Right atrium auricular region (tissue), 2 donors: ENCODE measurements at places on chromosomes 12 and 14.

DNA sequence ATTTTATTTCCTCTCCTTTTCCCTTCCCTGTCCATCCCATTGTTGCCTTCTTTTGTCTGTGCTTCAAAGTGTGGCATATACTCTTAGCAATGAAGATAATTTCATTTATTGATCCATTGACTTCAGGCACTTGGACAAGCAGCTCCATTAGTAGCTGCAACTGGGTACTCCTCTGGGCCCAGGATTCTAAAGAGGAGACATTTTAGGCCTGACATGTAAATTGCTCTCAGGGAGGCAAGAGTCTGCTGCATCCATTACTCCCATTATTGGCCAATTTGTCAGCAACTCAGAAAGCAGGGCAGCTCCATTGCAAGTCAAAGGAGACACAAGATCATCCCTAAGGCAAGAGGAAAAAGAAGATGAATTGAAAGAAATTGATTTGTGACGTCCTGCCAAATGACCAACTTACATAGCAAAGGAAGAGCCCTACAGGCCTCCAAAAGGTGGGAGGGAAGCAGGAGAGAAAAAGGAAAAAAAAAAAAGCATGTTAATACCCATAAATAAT lies 1094.1 kb upstream of the FLRT2 start:
- no peak for DNase-seq

GRCh38 chr14:54692284-54692772 lies 125.4 kb downstream of the SAMD4A start:
- peak; percentile 50 for DNase-seq

- no peak for DNase-seq
These were observed 223.4 kb downstream of the PCNX1 start for GRCh38 chr14:71130491-71131179.

- no peak for DNase-seq
These were observed 10.8 kb downstream of the ERH start for GRCh38 chr14:69387311-69387710.

DNA sequence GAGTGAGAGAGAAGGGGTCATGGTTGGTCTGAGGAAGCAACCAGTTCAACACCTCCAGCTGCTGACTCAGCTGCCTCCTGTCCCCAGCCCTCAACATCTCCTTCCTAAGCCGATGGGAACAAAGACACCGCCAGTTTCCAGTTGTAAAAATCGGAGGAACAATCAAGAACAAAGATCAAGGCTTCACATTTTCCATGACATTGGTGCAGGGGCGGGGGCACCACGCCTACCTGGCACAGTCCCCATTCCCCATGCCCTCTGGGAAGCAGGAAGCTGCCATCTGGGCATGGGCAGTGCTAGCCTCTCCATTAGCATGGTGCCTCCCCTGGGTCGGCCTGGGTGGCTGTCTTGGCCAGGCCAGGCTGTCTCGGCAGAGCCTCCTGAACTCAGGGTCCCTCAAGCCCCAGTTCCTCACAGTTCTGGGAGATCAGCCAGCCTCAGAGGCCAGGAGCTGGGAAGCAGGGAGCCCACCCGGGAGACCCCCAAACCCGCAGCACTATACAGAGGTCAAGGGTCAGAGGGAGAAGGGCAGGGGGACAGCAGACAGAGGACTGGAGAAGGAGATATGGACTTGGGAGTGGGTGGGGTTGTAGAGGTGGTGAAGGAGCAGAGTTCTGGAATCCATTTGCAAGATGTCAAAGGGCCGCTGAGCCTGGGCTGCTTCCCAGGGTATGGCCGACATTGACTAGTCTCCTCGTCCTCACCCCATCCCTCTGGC lies 19.6 kb upstream of the TMEM106C start:
- DNase-seq: no peak

DNA sequence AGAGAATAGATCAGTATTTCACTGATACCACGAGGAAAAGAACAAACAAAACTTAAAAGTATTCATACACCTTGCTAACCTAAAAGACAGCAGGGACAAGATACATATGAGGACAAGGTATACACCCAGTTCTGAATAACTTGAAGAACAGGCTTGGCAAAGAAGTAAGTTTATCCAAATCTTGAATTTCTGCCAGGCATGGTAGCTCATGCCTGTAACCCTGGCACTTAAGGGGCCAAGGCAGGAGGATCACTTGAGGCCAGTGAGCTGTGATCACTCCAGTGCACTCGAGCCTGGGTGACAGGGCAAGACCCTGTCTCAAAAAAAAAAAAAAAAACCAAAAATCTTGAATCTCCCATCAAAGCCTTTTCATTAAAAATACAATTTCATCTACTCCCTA lies 25.0 kb downstream of the EIF2S1 start:
- DNase-seq: no peak

DNA sequence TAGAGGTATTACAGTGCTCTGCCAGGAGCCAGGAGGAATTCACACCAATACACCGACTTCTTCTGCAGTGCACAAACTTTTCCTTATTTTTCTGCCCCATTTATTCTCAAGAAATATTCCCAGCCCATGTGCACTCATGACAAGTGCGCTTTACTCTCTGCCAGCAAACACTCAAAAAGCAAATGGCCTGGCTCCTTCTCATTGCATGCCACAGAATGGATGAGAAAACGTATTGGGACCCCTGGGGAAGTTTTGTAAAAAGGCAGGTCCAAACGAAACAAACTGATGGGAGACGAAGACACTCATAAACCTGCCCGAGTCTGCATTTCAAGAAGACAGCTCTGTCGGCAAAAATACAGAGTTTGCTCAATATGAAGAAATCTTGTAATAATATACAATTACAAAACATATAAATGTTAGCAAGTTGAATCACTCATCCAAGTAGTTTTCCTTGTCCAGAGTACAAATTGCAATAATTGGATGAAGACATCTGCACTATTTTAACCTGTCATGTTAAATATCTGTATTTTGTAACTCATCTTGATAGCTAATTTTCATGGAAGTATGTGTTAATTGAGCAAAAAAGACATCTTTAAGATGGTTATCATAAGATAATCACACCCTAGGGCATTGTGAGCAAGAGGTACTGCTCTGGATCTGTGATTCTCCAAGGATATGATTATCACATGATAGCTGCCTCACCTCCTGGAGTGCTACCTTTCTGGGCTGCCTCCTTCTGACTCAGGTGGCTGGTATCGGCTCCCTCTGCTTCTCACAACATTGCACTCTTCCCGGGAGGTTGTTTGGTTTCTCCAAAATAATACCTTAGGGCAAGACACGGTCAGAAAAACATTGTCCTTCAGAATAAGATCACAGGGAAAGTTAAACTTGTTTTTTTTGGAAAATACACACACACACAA lies 260.8 kb upstream of the G2E3 start:
- no peak for DNase-seq

GRCh38 chr14:21233457-21234076 lies 35.7 kb downstream of the HNRNPC start:
- no peak for DNase-seq

- no peak for DNase-seq
These were observed 276.8 kb downstream of the PCNX1 start for GRCh38 chr14:71183876-71184689.

DNA sequence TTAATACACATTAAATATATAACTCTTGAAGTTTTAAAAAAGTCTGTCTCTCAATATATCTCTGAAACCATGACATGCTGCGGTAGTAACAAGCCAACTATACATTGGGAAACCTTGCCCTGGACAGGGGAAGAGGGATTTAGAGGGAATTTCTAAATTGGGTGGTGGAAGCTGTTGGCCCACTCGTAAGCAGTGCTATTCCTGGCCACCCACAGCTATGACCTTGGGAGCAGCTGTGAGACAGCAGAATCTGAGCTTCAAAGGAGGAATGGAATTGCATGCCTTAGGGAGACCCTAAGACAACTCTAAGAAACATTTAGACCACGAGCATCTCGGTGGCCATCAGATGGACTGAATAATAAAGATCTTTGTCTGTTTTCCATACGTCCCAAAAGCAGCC lies 15.8 kb upstream of the GCH1 start:
- no peak for DNase-seq

- DNase-seq: no peak
These were observed at the start of gene RIN3 for GRCh38 chr14:92513204-92513965. Gene RIN3 (plus strand): TSS chr14:92513781. CDS start chr14:92513933, 152 bp downstream.

DNA sequence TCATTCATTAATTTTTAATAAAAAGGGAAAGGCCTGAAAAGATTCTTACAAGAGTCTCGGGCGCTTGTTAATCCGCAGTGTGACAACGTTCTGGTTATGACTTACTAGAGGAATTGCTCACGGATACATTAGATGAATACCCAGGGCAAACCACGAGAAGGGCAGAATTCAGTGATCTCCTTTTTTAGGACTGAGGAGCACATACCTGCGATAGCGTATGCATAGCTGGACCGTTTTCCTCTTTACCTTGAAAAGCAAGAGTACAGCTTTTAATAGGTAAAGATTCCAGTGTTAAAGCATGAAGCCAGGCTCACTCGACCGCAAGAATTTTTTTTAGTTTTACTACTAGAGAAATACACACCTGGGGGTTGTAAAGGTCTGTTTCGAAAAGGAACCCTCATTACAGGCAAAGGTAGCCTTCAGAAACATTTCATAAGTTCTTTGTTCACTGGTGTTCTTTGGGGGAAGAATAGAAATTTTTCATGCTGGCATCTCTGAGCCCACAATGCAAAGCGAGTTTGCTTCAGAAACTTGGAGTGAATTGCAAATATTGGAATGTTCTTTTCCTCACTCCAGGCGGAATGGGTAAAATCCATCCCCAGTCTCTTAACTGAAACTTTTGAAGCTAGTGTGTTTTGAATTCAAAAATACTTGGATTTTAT lies 953 bp downstream of the MAPK1IP1L start:
- no peak for DNase-seq
